Spleen (tissue), 13 donors: ENCODE measurements at places on chromosomes 3 and 15. TPM values are rescaled to one million over a fixed set of nuclear protein-coding genes. Genes with fewer than 3 reads are reported as not detected.
A peak's percentile ranks its signal among the peaks of the same experiment; 100 is the strongest.

DNA sequence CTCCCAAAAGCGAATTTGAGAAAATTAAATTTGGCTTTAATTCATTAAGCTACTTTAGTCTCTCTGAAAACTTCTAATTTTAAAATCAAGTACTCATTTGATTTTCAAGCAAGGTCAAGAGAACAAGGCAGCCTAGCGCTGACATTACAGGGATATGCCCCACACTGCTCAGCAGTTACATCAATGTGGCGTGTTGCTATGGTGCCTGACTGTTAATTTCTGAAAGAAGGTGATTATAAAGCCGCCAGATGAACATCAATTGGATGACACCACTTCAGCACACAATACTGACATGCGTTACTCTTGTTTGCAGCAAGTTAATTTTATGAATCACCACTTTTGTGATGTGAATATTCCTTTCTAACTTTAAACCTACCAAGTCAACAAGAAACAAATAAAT lies 284.4 kb downstream of the FOXP1 start:
- no peak overlapping the region for H3K27ac ChIP-seq
- peaks cover 36% of the 10 kb centered on the region for H3K4me1 ChIP-seq
- H3K4me3 ChIP-seq, result no peak overlapping the region
- no peak for DNase-seq
- H3K36me3 ChIP-seq, result no peaks in the 10 kb centered on the region

Gene ARHGAP11A
- 3.6 TPM for total RNA-seq

GRCh38 chr15:25469377-25469776 lies 30.6 kb upstream of the UBE3A start:
- H3K4me3 ChIP-seq, result no peak overlapping the region
- H3K4me1 ChIP-seq, result no peaks in the 10 kb centered on the region
- no peaks in the 10 kb centered on the region for H3K27me3 ChIP-seq
- no peaks in the 10 kb centered on the region for H3K36me3 ChIP-seq
- DNase-seq, result no peak
- no peak overlapping the region for H3K27ac ChIP-seq

GRCh38 chr15:79094611-79095021 lies 4.0 kb upstream of the RASGRF1 start:
- H3K4me3 ChIP-seq, result no peak overlapping the region
- peaks cover 21% of the 10 kb centered on the region for H3K4me1 ChIP-seq
- peaks cover 80% of the 10 kb centered on the region for H3K27me3 ChIP-seq
- DNase-seq, result no peak

- H3K4me3 ChIP-seq, result no peak overlapping the region
- H3K36me3 ChIP-seq, result no peaks in the 10 kb centered on the region
- DNase-seq, result no peak
Observed at GRCh38 chr3:70276901-70277300, 35.5 kb downstream of the MDFIC2 start.

DNA sequence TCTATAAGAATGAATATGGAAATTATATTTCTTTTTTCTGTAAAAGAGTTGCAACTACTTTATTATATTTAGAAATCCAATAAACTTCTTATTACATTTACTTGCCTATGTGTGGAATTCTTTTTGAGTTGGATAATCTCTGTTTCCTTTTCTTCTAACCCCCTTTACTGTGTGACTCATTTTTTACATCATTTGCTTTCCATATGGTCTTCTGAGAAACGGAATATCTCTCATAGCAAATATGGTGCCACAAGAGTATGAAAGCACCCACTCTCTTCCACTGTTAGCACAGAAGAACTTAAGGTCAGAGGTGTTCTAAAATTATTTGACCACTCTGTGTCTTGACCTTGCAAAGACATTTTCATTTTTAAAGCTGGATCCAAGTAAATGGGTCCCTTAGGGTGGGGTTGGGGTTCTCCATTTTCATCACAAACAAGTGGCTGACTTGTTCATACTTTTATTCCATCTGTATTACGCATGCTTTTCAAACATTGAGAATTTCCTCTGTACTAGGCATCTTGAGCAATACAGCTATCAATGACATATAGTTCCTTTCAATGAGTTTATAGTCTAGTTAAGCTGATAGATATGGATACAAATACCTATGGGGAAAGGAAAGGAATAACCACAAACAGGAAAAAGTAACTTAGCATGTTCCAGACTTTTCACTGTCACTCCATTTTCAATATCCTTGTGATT lies 281.1 kb upstream of the TPRG1 start:
- DNase-seq, result no peak
- H3K27me3 ChIP-seq, result no peaks in the 10 kb centered on the region
- no peak overlapping the region for H3K27ac ChIP-seq
- no peaks in the 10 kb centered on the region for H3K4me1 ChIP-seq

- no peaks in the 10 kb centered on the region for H3K36me3 ChIP-seq
- H3K4me1 ChIP-seq, result peaks cover 26% of the 10 kb centered on the region
- peak overlapping the region; percentile 65 for H3K27ac ChIP-seq
- peak overlapping the region; percentile 66 for H3K4me3 ChIP-seq
Observed at GRCh38 chr3:194768586-194768985, 82.9 kb downstream of the FAM43A start.

- H3K4me3 ChIP-seq, result peak overlapping the region; percentile 22
- no peak overlapping the region for H3K27ac ChIP-seq
- H3K4me1 ChIP-seq, result no peaks in the 10 kb centered on the region
Observed at GRCh38 chr3:188037195-188037718, 116.7 kb upstream of the LPP start.

- DNase-seq, result no peak
- H3K36me3 ChIP-seq, result no peaks in the 10 kb centered on the region
- peaks cover 9% of the 10 kb centered on the region for H3K4me1 ChIP-seq
- no peaks in the 10 kb centered on the region for H3K27me3 ChIP-seq
Observed at GRCh38 chr15:50138391-50138790, 19.4 kb upstream of the ATP8B4 start.

GRCh38 chr3:63370094-63370493 lies 92.0 kb downstream of the SYNPR start:
- no peaks in the 10 kb centered on the region for H3K27me3 ChIP-seq
- no peak overlapping the region for H3K4me3 ChIP-seq
- no peaks in the 10 kb centered on the region for H3K4me1 ChIP-seq
- H3K36me3 ChIP-seq, result no peaks in the 10 kb centered on the region

GRCh38 chr3:46505953-46506352 lies 8.2 kb downstream of the RTP3 start:
- DNase-seq, result no peak
- no peaks in the 10 kb centered on the region for H3K27me3 ChIP-seq
- H3K27ac ChIP-seq, result no peak overlapping the region
- no peaks in the 10 kb centered on the region for H3K36me3 ChIP-seq
- H3K4me3 ChIP-seq, result no peak overlapping the region

Gene ANKRD63
- not detected for total RNA-seq

Gene CHDH
- 0.43 TPM for total RNA-seq

DNA sequence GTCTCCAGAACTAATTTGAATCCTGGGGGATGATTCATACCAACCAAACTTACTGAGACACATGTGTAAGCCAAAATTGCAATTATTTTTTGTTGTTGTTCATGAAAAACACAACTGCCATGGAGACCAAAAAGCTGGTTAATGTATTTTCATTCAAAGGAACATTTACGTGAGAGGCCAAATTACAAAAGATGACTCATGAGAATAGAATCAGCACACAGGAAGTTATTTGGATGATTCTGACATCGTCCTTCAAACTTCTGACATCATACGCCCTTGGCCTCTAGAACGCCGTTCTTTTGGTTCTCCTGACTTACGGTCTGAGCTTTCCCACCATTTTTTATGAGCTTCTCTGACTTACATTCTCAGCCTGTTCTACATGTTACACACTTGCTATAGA lies 3.0 kb upstream of the ZNF280D start:
- no peak for DNase-seq
- no peak overlapping the region for H3K4me3 ChIP-seq
- H3K36me3 ChIP-seq, result no peaks in the 10 kb centered on the region

Gene FOXB1
- total RNA-seq, result not detected

DNA sequence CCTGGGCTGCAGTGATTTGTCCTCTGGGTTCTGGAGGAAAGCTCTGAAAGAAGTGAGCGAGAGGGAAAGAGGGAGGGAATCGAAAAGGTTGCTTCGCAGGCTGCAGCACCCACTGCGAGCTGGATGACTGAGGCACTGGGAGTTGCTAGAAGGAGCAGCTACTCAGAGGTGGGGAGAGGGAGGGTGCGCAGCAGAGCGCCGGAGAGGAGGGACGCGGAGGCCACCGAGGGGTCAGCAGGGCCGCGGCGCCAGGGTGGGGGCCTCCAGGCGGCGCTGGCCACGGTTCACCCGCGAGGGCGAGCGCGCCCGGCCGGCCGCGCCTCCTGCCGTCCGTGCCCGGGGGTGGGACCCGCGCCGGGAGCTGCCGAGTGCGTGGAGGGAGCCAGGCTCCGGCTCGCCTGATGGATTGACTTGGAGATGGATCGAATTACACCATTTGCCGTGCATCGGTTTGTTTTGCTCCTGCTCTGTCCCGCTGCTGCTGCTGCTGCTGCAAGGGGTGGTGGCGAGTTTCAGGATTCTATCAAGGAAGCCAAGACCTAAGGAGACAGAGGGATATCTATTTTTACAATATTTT lies at the start of gene SEMA6D:
Gene SEMA6D (plus strand): TSS at position 470 of the 577 bp plus-strand sequence. CDS start 42,294 bp downstream, outside the sequence.
- H3K4me1 ChIP-seq, result peaks cover 6% of the 10 kb centered on the region
- H3K4me3 ChIP-seq, result peak within 1 kb of the TSS; percentile 52
- DNase-seq, result peak; percentile 77
- peaks cover 52% of the 10 kb centered on the region for H3K27me3 ChIP-seq

Gene MEGF11
- total RNA-seq, result 0.32 TPM

DNA sequence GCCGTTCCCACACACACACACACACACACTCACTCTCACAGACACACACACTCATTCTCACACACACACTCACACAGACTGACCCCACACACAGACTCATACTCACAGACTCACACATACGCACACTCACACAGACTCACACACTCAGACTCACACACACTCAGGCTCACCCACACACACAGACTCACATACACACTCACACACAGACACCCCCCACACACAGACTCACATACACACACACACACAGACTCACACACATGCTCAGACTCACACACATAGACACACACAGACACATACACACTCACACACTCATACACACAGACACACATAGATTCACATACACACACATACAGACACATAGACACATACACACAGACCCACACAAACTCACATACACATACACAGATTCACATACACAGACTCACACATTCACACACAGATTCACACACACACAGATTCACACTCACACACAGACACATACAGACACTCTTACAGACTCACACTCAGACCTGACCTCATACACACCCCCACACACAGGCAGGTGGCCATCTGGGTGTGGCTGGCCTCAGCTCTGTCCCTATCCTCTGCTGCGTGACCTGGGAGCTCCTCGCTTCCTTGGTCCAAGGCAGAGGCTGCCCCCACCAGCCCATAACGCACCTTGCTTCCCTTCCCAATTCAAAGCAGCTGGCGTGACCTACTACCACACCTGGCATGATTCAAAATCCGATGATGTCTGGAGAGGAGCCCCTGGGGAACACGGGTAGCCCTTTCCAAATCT lies 1.9 kb downstream of the C3orf22 start:
- no peak overlapping the region for H3K4me3 ChIP-seq
- H3K36me3 ChIP-seq, result no peaks in the 10 kb centered on the region
- DNase-seq, result peak; percentile 47
- H3K4me1 ChIP-seq, result no peaks in the 10 kb centered on the region

DNA sequence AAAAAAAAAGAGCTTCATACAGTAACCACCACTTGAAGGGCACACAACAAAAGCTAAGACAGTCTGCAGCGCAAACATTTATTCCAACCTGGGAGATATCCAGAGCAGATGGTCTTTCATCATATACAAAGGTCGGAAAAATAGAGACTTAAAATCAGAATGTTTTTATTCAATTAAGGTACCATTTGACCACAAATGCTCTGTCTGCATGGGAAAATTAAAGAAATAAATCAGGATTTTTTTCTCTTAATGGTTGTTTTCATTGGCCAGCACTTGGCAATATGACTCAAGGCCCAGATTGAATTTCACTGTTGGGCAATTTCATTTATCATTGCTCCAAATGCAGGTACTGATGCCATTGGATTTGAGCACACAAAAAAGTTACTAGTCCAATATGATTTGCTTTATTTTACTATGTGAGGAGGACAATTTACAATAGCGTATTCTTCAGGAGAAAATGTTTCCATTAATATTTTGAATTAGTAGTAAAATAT lies 145.9 kb upstream of the AGTR1 start:
- no peak overlapping the region for H3K4me3 ChIP-seq
- no peaks in the 10 kb centered on the region for H3K27me3 ChIP-seq
- H3K27ac ChIP-seq, result no peak overlapping the region

Gene RBPMS2
- 3.9 TPM for total RNA-seq

- no peak for DNase-seq
- H3K4me3 ChIP-seq, result no peak overlapping the region
- no peaks in the 10 kb centered on the region for H3K36me3 ChIP-seq
- H3K27ac ChIP-seq, result no peak overlapping the region
Observed at GRCh38 chr3:4849739-4850138, 129.5 kb upstream of the BHLHE40 start.

Gene SIAH2
- 22.8 TPM for total RNA-seq

Gene RTP3
- not detected for total RNA-seq

Gene CPLX3
- 73.7 TPM for total RNA-seq

- H3K27me3 ChIP-seq, result no peaks in the 10 kb centered on the region
- no peak for DNase-seq
- no peaks in the 10 kb centered on the region for H3K36me3 ChIP-seq
- no peak overlapping the region for H3K4me3 ChIP-seq
- H3K27ac ChIP-seq, result no peak overlapping the region
- H3K4me1 ChIP-seq, result no peaks in the 10 kb centered on the region
Observed at GRCh38 chr3:178436773-178437172, 99.5 kb upstream of the KCNMB2 start.

DNA sequence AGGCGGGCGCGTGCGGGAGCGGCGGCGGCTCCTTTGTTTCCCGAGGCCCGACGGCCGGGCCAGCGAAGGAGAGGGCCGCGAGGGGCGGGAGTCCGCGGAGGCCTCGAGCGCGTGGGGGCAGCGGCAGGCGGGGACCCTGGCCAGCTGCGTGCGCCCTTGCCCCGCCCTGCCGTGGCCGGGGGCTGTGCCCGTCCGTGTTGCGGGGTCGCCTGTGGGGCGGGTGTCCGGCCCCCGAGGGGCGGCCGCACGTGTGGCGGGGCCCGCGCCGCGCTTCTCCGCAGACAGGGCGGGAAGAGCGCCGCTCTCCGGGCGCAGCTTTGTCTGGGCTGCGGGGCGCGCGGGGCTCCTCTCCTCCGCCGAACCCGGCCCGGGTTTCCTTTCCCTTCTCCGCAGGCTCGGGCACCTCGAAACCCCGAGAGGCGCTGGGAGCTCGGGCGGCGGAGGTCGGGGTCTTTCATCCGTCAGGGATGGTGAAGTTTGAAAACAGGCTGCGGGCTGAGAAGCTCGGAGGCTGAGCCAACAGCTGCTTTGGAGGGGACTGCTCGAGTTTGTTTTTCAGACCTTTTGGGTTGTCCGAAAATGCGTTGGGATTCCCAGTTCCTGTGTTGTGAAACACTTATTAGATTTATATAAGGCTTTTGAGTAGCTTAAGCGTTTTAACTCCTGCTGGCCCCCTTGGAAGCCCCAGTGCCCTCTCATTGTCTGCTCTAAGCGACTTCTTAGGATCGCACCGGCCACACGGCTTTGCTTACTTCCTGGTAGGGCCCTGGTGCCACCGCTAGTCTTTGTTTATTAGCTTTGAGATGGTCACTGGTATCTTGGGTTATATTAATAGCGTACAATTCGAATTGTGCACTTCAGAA lies 817 bp downstream of the USP3 start:
- DNase-seq, result peak; percentile 93
- peaks cover 86% of the 10 kb centered on the region for H3K4me1 ChIP-seq
- peak overlapping the region; percentile 97 for H3K27ac ChIP-seq
- H3K4me3 ChIP-seq, result peak overlapping the region; percentile 71
- no peaks in the 10 kb centered on the region for H3K27me3 ChIP-seq
- no peaks in the 10 kb centered on the region for H3K36me3 ChIP-seq

- DNase-seq, result no peak
- no peak overlapping the region for H3K27ac ChIP-seq
- peak overlapping the region; percentile 93 for H3K4me3 ChIP-seq
Observed at GRCh38 chr3:53880396-53881345, 1.3 kb downstream of the ACTR8 start.

Gene DNAJB11
- 56.0 TPM for total RNA-seq
